Heart left ventricle (tissue), 16 donors: ENCODE measurements at places on chromosomes 13 and 19. TPM values are rescaled to one million over a fixed set of nuclear protein-coding genes. Genes with fewer than 3 reads are reported as not detected.

GRCh38 chr19:51293571-51294210 is 17.8 kb upstream of the IGLON5 start:
- no peak for DNase-seq

DNA sequence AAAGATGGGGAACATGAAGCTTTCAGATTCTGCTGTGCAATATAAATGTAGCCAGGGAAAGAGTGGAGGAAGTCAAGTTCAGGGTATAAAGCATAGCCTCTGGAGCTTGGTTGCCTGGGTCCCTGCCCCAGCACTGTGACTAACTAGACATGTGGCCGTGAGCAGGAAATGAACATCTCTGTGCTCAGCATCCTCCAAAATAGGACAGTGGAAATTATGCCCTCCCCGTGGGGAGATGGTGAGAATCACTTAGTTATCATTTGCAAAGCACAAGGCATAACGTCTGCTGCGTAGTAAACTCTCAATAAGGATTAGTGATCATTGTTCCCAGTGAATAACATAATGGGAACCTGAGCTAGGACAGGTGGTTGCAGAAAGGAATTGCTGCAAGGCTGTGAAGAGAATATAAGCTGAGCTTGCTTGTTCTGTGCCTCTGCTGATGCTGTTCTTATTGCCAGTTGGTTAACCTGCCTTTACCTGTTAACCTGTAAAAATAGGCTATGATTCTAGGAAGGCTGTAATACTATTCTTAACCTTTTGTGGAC is 441.0 kb downstream of the COG6 start:
- DNase-seq, result no peak

GRCh38 chr19:31733591-31733990 is 384.4 kb upstream of the TSHZ3 start:
- DNase-seq, result no peak

DNA sequence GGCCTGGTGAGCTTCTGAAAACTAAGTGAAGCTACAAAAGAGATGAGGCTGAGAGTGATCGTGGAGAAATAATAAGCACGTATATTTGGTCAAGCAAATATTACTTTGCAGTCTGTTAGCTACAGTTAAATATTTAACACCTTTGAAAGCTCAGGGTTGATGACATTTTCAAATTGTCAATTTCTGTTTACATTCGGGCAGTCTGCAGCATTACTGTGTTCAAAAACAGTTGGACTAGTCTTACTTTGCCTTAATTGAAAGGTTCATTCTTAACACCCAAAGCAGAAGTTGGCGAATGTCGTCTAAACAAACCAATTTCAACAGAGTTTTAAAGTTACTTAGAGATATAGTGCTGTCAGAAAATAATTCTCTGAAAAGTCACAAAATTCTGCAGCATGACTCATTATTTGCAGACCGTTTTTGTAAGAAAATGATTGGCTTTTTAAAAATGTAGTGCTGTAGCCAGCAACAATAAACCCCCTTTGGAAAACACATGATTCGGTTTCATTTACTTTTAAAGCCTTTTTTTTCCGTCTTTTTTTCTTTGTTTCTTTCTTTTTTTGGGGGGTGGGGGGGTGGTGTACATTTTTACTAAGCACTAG is 549.0 kb downstream of the GPC6 start:
- no peak for DNase-seq

Gene ZNF225
- total RNA-seq, result 6.2 TPM

- DNase-seq, result no peak
Observed at GRCh38 chr13:26719356-26719945, 41.1 kb downstream of the GPR12 start.

GRCh38 chr13:35349673-35350278 is 126.7 kb downstream of the MAB21L1 start:
- DNase-seq, result no peak

DNA sequence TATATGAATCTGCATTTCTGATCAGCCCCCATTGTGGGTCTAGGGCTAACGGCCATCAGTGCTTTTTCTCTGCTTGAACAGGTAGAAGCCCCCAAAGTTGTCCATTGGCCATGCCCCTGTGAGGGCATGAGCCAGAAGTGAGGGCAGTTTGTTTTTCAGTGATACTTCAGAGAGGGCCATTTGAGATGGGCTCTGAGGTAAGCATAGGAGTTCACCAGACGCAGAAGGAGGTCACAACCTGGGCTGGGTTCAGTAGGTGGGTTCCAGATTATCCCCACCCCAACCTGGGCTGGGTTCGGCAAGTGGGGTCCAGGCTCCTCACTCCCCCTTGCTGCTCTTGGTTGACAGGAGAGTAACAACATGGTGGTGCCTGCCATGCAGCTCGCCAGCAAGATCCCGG is 33.4 kb downstream of the MAU2 start:
- DNase-seq, result no peak

DNA sequence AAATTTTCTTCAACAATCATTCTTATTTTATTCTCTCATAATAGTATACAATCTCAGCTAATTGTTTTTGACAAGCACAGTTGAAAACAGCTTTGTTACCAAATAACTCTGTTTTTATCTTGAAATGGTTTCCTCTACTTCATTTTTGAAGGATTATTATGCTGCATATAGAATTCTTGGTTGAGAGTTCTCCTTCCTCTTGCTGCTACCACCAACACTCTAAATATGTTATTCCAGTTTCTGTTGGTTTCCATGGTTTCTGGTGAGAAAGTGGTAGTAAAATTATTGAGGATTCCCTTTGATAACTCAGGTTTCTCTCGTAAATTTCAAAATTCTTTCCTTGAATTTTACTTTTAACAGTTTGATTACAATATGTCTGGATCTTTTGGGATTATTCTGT is 1725.9 kb downstream of the PCDH9 start:
- no peak for DNase-seq
